Activated gamma-delta T cell treated with Interleukin-2 at 50 U/mL for 16 hours (primary cell): ENCODE measurements at places on chromosomes 1 and 21.
A peak's percentile ranks its signal among the peaks of the same experiment; 100 is the strongest.

DNA sequence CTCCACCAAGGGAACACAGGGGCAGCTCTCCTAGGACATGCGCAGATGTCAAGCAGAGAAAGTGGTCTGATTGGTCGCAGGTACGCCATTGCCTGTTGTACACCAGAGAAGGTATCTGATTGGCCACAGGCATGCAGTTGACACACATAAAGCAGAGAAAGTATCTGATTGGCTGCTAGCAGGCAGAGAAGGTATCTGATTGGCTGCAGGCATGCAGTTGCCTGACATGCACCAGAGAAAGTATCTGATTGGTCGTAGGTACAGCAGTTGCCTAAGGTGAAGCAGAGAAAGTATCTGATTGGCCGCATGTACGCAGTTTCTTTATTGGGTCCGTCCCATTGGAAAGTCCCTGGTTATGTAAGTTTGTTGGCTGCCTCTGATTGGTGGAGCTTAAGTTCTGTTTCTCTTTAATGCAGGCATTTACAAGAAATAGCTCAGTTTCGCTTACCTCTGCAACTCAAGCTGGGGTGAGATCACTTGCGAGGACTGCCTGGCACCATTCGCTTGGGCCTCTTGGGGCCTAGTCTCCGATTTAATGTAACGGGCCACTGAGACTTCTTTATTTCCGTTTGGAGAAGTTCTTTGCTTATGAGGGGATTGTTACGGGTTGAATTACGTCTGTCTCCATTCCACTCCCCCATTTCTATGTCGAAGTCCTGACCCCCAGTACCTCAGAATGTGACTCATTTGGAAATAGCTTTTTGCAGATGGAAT is 74.2 kb downstream of the SIK1 start:
- no peak for DNase-seq

- peak; percentile 79 for DNase-seq
These were observed 30.9 kb downstream of the PRDM2 start for GRCh38 chr1:13730751-13731482.

DNA sequence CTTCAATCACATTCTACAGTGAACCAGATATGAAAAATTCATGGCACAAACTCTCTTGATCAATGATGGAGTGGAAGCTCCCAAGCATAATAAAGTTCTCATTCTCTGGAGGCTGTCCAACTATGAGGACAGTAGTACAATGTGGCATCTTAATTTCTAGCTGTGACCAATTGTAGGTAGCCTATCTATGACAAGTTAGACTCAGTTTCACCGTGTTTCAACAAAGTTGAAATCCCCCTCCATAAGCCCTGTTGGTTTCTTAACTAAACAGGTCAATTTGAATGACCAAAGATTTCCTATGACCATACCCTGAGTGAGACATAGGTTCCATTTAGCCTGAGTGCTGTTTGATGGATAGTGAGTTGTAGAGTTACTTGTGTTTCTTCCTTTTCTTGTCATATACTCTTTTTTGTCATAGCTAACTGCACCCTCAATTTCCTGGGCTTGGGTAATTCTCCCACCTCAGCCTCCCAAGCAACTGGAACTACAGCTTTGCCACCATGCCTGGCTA is 11.8 kb downstream of the PATJ start:
- no peak for DNase-seq

DNA sequence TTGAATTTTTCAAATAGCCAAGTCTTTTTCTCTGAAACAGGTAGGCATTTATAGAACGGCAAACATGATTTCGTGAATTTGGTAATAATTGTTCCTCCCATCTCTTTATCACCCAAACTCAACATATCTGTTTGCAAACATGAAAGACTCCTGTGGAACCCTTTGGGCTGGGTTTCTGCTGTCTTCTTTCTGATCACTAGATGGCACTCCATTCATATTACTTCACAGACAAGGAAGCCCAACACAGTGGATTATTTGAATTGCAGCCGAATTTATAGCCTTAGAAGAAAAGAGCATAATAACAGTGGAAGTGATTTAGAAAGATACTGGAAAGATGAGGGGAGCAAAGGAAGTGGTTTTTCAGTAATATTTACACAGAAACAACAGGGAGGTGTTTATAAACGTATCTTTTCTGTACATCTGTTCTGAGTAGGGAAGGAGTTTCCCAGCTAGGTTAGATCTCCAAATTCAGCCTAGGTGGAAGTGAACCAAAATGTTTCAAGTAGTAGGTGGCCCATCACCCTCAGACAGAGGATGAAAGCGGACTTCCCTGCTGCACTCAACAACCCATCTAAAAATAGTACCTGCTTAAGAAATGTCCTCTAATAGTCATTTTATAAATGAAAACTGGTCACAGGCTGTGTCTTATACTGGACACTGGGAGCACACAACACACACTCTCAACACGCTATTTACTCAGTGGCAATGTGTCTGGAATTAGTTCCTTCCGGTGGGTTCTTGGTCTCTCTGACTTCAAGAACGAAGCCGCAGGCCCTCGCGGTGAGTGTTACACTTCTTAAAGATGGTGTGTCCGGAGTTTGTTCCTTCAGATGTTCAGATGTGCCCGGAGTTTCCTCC is 67.6 kb downstream of the MAP3K21 start:
- DNase-seq = no peak

DNA sequence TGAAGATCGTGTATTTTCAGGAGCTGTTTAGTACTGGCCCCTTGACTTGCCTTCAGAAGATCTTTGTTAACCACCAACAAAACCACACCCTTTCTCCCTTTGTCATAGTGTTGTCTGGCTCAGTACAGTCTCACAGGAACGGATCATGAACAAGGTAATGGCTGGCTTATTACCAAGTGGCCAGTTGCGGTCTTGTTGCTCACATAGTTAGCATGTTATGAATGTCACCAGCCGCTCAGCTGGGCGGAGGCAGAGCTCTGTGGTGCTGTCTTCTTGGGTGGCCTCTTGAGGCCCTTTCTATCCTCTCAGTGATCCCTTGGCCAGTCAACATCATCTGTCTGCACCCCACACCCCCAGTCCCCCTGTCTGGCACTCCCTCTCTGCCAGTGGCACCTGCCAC is 21.4 kb downstream of the CNIH3 start:
- no peak for DNase-seq

DNA sequence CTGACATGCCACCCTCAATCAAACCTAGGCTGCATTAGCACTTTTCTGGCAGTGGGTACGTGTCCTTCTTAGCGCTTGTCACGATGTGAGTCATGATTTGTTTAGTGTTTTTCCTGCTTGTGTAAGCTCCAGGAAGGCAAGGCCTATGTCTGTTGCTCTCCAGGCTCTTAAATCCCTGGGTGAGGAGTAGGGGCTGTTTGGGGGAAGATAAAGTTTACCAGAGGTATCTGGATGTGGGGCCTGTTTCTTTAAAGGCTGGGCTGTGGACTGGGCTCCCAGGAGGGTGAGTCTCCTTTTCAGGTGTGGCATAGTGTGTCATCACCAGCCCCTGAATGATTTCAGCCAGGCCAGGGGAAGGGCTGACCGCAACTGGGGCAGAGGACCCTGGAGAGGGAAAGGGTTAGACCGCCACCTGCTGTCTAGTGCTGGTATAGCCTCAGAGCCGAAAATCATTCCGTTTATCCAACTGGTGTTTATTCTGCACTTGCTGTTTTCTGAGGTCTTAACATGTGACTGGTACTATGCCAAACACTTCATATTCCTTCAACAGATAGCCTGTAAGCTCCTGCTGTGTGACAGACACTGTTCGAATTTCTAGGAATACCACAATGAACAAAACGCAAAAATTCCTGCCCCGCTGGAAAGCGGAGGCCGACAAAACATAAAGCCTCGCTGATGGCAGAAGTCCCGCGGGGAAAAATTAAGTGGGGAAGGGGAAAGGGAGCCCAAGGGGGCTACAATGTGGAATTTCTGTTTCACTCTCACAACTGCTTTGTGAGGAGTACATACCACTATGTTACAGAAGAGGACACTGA is 9.7 kb downstream of the SERINC2 start:
- peak; percentile 71 for DNase-seq

DNA sequence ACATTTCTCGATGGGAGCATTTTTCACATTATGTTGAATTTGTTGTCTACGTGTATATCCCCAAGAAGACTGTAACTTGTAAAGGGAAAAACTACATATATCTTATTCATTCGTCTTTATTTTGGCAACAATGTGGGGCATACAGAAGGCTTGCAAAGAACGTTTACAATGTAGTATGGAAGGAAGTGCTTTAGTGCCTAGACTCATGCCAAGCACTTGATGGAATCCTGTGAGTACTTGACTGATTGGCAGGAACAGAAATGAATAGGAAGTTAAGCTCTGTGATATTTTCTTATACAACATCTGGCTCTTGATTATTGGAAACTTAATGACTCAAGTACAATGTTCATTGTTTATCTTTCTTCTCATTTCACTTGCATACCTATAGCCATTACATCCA is 284.4 kb downstream of the LRRC7 start:
- DNase-seq = no peak

DNA sequence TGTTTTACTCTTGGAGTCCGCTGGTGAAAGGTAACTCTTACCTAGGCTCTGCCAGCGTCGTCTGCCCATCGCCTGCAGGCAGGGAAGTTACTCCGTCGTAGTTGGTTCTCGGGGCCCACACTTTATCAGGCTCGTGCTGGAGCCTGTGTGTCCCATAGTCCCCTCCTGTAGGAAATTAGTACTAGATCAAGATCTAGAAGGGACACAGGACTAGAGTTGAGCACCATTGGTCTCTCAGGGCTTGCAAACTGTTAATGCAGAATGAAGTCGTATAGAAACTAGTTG is 940 bp downstream of the SRRM1 start:
- DNase-seq = no peak

DNA sequence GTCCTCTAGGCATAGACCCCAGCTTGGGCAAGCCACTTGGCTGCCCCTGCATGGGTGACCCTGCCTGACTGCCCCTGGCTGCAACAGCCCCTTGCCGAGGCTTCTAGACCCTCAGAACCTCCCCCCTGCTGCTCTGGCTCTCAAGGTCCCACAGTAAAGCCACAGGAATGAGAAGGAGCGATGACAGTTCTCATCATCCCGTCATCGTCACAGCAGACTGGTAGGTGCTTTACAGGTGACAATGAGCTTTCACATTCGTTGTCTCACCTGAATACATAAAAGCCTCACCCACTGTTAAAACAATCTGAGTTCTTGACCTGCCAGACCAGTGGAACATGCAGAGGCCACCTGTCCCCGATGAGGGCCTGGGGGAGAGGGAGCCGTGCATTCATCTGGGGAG is 36.0 kb upstream of the GPR157 start:
- DNase-seq = no peak

- no peak for DNase-seq
These were observed 122.0 kb downstream of the MRPS6 start for GRCh38 chr21:34195335-34195734.

GRCh38 chr1:204716660-204717059 is 31.1 kb upstream of the LRRN2 start:
- no peak for DNase-seq

DNA sequence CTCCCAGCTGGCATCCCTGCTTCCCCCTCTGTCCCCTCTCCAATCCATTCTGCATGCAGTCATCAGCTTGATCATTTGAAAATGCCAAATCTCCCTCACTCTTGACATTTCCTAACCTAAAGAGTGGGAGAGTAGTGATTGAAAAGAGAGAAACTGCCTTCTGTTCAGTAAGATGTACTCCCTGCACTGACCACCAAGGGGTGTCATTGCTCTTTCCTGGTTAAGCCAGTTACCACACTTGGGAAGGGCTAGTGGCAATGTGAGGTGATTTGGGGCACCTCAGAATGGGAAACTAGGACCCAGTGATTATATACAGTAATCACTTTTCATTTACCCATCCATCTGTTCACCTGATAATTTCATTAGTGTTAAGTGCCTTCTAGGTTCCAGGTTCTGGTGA is 6.9 kb upstream of the TMEM269 start:
- DNase-seq = no peak

GRCh38 chr1:48047116-48047515 is 49.9 kb upstream of the TRABD2B start:
- no peak for DNase-seq

DNA sequence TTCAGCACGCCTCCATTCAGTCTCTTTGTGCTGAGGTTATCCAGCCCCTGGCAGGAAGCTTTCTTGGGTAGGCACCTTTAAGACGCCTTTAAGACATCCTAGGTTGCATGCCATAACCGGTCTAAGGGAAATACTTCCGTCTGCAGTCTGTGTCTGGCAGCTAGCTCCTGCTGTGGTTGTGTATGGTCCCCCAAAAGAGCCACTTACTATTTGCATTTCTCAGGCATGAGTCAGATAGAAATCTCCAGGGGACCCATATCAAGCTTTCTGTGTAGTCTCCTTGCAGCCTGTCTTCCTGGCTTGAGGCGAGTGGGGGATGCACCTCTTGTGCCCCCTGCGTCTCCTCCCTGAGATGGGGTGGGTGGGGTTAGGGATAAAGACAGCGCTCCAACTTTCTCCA is 10.0 kb upstream of the RYR2 start:
- DNase-seq = no peak

GRCh38 chr1:168879896-168880734 is 151.1 kb upstream of the DPT start:
- no peak for DNase-seq

DNA sequence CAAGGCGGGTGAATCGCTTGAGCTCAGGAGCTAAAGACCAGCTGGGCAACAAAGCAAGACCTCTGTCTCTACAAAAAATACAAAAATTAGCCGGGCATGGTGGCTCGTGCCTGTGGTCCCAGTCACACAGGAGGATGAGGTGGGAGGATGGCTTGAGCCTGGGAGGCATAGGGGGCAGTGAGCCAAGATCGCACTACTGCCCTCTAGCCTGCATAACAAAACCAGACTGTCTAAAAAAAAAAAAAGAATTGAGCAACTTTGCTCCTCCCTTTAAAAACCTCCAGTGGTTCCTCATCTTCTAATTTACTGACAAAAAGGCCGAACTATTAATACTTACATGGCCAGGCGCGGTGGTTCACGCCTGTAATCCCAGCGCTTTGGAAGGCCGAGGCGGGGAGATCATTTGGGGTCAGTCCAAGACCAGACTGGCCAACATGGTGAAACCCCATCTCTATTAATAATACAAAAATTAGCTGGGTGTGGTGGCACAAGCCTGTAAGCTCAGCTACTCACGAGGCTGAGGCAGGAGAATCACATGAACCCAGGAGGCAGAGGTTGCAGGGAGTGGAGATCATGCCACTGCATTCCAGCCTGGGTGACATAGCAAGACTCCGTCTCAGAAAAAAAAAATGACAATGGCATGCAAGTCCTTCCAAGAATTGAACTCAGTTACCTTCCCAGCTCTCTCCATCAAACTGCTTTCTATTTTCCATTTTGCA is 4.4 kb downstream of the ACBD3 start:
- DNase-seq = no peak

GRCh38 chr1:3707298-3707938 is 44.8 kb upstream of the CCDC27 start:
- DNase-seq = no peak

DNA sequence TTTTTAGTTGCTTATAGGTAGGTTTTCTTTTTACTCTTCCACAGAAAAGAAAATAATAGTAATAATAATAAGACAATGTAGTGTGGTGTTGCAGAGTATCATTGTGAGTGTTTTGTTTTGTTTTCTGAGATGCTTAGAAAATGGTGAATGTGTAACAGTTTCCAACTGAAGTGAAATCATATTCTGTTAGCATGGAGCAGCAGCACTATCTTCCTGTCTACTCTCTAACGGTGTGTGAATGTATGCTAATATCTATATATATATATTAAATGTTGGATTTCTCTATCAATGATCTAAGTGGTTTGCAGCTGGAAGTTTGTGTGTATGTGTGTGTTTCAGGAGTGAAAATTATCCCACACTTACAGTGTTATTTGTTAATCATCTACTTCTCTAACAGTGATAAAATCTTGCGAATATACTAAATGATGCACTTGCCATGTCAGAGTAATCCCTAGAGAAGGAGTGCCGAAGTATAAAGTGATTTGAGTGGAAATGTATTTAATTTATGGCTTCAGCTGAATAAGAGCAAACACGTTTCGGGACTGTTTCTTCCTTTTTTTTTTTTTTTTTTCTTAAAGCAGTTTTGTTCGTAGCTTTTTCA is 377 bp downstream of the SAMD13 start:
- no peak for DNase-seq
